GM04503 (cell line): ENCODE measurements at places on chromosomes 7 and 10.

- DNase-seq, result peak; percentile 39
Measured at GRCh38 chr7:94127026-94127425, 122.9 kb upstream of the BET1 start.

DNA sequence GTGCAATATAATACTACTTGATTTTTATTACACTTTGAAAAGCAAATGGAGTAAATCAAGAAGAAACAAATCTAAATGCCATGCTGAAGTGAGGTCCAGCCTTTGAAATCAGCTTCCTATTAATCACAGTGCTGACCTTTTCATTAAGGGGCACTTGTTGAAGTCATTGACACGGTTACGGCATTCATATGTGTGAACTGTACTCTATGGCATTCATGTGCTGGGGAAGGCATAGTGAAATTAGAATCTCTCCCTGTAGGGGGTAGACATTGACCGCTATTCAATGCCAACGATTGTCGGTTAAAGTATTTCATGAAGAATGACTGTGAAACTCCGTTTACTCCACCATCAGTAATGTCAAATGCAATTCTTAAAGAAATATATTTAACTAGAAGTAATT lies 296.1 kb upstream of the SEMA3A start:
- peak; percentile 69 for DNase-seq

DNA sequence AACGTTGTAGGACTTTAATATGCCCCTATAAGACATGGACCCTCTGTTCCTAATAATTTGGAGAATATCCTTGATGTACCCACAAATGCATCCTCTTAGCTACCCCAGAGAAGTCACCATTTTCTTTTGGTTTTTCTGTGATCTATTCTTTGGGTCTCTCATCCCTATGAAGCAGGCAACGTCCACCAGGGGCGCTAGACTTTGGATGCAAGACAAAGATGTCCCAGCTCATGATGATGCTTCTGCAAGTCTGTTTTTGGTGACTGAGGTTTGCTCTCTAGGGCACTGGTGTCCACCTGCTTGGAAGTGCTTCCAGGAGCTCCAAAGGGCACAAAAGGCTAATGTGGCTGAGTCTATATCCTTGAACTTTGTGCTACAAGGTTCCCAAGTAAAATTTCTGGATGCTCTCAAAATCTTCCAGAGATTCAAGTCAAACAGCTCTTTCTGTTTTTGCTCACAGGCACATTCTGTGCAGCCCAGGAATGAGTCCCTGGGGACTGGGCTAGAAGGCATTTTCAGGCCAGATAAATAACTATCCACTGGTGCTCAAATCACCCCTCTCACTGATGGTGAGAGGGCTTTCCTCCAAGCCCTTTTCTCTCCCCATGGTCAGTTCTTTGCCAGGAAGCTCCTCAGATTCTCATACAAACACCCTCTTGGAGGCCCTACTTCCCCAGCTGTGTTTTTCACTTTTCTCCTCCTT lies 166.4 kb downstream of the C7orf25 start:
- no peak for DNase-seq

- peak; percentile 50 for DNase-seq
Measured at GRCh38 chr10:48448796-48449195, 142.3 kb downstream of the MAPK8 start.

GRCh38 chr10:124066126-124066700 lies 27.2 kb downstream of the CHST15 start:
- DNase-seq, result no peak

DNA sequence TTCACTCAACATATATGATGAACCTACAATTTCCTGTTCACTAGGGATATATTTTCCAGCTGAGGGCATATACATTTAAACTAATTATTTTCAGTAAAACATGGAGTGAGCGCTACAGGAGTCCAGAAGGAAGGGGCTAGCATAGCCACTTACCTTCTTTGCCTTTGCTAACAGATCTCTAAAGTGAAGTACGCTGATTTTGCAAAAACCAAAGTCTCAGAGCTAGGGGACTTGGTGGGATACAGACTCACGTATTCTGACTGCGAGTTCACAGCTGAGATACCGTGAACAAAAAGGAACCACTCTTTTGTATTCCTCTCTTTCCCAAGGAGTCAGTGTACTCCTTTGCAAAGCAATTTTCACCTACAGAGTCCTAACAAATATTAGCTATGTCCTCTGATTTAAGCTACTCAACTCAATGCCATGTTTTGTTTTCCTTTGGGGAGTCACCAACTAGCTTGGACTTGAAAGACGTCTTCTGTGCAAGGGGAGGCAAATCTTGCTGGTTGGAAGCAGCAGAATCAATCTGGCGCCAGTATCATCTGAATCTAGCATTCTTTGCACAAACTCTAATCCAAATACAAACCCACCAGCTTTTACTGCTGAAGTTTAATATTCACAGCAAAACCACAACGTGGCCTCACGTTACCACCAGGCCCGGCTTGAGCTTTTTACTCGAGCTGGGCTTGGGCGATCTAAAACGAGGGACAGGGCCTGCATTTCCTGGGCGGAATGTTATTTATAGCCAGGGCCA lies 657 bp downstream of the CDNF start:
- no peak for DNase-seq

DNA sequence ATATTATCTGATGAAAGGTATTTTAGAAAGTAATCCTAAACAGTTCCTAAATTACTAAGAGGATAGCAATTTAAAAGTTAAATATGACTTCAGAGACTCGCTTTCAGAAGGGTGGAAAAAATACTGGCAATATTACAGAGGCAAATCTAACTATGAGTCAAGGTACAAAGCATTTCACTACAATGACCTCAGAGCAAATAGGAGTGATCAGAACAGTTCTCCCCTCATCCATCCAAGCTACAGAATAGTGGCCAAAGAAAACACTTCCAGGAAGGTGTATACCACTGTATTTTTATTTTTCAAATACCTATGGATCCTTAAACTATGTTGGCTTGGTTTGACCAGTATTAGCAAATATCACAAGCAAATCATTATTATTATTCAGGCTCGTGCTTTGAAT lies 112.8 kb upstream of the ODAD2 start:
- DNase-seq, result no peak

DNA sequence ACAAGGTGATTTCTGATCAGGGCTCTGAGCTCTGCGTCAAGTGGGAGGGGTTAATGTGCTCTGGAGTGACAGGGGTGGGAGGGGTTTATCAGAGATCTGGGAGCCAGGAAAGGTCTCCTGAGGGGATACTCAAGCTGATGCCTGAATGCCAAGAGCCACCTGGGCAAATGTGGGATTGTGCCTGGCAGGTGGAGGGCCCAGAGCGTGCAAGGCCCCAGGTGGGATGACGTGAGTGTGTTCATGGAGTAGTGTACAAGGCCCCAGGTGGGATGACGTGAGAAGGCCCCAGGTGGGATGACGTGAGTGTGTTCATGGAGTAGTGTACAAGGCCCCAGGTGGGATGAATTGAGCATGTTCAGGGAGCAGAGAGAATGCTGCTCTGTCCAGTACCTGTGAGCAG lies 610.3 kb downstream of the PTPRN2 start:
- no peak for DNase-seq

GRCh38 chr10:4127518-4128315 lies 342.7 kb upstream of the KLF6 start:
- no peak for DNase-seq

GRCh38 chr7:27239387-27240014 lies 3.1 kb upstream of the EVX1 start:
- no peak for DNase-seq

GRCh38 chr7:82270870-82271269 lies 172.7 kb downstream of the CACNA2D1 start:
- DNase-seq, result no peak

DNA sequence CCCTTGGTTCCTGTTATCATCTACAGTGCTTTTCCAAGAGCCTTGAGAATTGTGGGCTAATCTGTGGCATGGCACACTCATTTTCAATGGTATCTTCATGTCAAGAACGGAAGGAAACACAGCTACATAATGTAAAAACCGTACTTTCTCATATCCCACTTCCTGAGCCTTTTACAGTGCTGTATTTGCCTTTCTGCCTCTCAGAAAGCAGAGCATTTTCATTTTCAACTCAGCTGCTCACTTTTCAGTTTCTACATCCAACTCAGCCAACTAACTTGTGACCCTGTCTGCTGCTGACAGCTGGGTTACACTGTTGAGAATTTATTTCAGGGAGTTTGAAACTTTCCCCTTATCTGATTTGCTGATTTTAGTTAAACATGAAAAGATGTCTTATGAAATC lies 875.8 kb upstream of the KCND2 start:
- DNase-seq, result no peak

DNA sequence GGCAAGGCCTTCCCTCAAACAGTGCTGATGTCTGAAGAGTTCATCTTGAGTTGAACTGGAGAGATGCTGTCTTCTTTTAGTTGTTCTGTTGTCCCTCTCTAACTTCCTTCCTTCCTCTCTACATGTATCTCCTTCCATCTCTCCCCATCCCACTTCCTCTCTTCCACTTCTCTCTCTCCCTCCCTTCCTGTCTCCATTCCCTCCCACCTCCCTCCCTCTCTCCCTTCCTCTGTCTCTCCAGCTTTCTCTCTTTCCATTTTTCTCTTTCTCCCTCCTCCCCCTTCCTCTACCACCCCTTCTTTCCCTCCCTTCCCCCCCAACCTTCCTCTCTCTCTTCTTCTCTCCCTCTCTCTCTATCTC lies 40.7 kb upstream of the TNS3 start:
- DNase-seq, result no peak

- DNase-seq, result no peak
Measured at GRCh38 chr7:96837593-96837992, 127.9 kb upstream of the SEM1 start.

DNA sequence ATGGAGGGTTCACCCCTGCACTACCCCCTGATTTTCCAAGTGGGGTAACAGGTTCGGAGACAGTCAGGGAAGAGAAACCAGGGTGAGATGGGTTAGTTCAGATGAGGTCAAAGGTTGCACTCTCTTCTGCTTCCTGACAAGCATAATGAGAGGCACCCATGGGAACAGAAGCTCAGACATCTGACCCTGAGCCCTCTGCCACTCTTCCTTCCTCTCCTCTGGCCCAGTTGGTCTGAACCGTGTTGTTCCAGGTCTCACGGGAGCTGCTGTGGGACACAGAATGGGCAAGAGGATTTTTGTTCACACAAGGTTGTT lies 38.4 kb downstream of the DNAJB12 start:
- no peak for DNase-seq

DNA sequence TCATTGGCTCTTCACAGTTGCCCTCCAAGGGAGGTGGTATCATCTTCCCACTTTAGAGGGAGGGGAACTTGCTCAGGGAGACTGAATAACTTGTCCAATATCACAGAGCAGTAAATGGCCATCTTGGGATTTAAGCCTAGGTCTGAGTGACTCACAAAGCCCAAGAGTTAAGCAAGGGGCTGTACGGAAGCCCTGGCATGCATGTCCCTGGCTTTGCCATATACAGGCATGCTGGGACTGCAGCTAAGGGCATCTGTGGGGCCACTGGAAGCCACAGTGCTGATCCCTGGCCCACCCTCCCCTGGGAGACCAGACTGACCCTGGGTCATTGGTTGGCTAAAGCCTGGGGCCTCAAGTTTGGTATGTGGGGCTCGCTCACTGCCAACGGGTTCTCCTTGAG lies 3.1 kb downstream of the VSIR start:
- no peak for DNase-seq

DNA sequence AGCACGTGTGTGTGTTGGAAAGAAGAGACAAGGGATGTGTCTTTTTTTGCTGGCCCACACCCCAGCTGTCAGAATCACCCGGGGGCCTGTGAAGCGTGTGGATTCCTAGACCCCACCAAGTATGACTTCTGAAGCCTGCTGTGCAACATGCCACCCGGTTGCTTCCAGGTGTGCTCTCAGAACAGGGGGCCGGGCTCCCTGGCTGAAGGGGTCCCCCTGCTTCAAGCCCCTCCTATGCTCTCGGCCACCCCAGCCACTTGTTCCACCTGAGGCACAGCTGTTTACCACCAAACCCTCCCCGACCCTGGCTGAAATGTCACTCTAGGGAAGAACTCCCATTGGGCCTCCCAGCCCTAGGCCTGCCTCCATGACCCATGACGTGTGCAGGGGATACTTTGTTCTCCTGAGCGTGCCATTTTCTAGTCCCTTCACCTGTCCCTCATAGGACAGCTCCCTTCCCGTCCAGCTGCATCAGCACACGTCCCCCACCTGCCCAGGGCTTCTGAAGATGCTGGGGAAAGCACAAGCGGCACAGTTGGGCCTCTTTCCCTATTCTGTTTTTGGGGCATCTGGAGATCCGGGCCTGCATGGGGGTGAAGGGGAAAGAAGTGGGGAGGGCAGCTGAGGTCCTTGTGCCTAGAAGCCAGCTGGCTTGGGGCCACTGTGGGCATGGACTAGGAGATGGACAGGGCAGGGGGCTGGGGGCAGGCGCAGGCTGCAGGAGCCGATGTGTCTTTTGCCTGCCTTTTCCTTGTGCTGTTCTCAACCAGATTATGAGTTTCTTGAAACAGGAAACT lies 33.3 kb downstream of the CRHR2 start:
- no peak for DNase-seq

- DNase-seq, result no peak
Measured at GRCh38 chr7:32143301-32143700, 73.1 kb upstream of the PDE1C start.

DNA sequence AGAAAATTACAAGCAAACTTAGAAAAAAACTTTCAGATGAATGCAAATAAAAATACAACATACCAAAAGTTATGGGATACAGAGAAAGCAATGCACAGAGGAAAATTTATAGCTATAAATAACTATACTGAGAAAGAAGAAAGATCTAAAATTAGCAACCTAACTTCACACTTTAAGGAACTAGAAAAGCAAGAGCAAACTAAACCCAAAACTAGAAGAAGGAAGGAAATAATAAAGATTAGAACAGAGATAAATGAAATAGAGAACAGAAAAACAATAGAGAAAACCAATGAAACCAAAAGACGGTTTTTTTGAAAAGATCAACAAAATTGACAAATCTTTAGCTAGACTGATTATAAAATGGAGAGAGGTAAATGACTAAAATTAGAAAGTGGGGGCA lies 9.6 kb upstream of the STRA8 start:
- DNase-seq, result no peak

DNA sequence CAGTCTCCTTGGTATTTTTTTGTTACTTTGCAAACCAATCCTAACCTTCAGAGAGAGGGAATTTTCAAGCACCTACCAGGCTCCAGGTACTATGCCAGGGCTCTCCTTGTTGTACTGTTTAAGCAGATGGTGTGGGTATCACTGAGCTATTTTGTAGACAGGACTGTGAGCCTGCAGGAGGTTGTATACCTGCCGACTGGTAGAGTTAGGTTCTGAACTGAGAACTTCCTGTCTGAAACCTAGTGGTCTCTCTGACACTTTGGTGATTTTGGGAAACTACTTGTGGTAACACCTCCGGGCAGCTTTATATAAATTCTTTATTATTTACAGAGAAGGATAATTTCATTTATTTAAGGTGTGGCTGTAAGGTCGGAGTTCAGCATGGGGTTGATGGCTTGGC lies 4.6 kb downstream of the ZNF853 start:
- DNase-seq, result no peak

GRCh38 chr10:96436035-96436434 lies 77.2 kb upstream of the OPALIN start:
- no peak for DNase-seq

DNA sequence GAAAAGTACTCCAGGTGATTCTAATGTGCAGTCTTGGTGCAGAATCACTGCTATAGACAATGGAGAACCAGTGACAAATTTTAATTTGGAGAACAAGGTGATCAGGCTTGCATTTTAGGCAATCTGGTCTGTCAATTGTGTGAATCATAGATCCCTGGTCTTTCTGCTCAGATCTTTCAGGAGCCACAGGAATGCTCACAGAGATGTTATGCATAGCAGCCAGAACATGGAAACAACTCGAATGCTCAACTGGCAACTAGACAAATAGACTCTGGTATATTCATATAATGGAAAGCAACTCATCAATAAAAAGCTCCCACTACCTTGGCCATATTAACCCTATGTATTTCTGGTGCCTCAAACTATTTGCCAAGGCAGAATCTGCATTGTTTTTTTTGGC lies 209.1 kb downstream of the PHF14 start:
- peak; percentile 42 for DNase-seq

- DNase-seq, result no peak
Measured at GRCh38 chr10:97188261-97188711, 2.5 kb upstream of the SLIT1 start.
